ENCODE measurements at places on chromosomes 7 and 10.

GRCh38 chr7:27997188-27997707 is 183.3 kb downstream of the JAZF1 start:
- no peak for DNase-seq

GRCh38 chr7:128963327-128963757 is 25.6 kb downstream of the IRF5 start:
- DNase-seq, result no peak

DNA sequence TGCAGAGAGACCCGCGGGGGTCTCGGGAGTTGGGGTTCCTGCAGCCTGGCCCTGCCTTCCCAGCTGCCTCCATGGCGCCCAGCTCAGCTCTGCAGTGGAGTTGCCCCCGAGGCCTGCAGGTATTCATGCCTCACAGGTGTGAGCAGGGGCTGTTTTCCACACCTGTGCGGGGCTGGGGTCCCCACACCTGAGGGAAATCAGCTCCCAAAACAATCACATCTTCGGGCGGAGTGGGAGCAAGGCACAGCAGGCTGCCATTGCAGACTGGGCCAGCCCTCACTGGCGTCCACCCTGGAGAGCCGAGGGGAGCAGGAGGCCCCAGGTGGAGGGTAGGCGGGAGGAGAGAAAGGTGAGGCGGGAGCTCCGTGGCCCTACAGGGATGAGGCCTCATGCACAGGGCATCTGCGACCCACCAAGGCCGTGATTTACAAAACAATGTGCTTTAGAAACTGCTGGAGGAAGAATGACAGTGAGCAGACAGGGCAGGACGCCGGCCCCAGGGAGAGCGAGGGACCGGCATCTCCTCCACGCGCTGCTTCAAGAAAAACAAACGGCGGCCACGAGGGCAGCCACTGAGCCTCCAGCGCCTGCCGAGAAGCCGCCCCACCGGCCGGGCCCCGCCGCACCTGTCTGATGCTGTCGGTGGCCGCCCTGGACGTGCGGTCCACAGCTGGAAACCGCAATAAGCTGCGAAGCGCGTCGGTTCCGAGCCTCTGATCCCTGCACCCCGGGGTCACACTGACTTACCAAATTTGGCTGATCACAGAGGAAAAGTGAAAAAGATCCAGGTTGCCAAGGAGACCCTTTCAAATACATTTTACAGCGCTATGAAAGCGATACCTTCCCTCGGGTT is 53.0 kb upstream of the PDGFA start:
- no peak for DNase-seq

- no peak for DNase-seq
These were observed 202.8 kb upstream of the DKK1 start for GRCh38 chr10:52111101-52111891.

DNA sequence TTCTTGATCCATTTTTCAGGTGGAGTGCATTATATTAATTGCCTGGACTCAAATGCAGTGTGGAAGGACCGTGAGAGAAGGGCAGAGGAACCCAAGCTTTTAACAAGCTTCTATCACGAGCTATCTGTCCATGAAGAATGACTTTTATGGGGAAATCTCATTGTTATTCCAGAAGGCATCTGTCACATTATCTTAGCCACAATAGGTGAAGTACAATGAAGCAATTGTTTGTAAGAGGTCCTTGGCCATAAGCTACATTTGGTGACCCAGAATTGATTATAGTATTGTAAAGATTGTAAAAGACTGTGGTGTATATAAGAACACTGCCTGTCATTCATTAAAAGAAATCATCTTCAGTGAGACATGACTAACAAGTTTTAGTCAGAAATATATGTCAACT is 58.6 kb upstream of the RELN start:
- DNase-seq, result no peak

- DNase-seq, result peak; percentile 20
These were observed 504.1 kb downstream of the SDK1 start for GRCh38 chr7:3805151-3805550.

GRCh38 chr10:104328896-104329710 is 9.2 kb downstream of the ITPRIP start:
- DNase-seq, result no peak

GRCh38 chr7:97401398-97401797 is 283.9 kb downstream of the SDHAF3 start:
- DNase-seq, result no peak

DNA sequence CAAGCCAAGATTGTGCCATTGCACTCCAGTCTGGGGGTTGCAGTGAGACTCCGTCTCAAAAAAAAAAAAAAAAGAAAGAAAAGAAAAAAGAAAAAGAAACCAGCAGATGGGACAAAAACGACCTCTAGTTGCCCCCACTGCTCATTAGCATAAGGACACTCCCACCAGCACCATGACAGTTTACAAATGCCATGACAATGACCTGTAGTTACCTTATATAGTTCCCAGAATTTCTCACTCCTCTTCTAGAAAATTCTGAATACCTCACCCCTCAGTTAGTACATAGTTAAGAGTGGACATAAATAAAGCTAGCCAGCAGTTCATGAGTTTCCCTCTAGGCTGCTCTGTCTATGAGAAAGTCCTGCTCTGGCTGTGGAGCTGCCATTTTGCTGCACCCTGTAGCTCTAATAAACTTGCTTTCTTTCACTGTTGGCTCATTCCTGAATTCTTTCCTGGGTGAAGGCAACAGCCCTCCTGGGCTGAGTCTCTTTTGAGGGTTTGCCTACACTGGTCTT is 276.8 kb upstream of the AKR1E2 start:
- DNase-seq, result no peak

DNA sequence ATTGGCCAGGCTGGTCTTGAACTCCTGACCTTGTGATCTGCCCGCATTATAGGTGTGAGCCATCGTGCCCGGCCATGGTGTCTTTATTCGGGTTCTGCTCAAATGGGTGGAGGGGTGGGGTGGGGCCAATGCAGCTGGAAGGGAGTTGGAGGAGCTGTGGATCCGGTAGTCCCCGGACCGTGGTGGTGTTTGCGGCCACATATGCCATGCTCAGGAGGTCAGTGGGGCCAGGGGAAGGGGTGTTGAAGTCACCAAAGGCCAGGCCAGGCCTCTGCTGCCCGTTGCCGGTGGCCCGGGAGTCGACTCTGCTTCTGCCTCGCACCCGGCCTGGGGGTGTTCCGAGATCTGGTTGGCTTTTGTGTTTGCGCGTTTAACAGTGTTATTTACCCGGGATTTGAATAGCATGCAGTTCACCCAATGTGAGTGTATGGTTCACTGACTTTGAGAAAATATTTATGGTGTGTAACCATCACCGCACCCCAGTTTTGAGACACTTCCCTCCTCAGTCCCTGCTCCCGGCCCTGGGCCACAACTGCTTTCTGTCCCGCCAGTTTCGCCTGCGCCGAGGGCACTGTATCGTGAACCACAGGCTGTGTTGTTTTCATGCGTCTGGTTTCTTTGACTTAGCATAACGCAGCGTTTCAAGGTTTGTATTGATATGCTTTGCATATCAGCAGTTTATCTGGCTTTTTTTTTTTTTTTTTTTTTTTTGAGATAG is 10.7 kb downstream of the INPP5A start:
- DNase-seq, result no peak

DNA sequence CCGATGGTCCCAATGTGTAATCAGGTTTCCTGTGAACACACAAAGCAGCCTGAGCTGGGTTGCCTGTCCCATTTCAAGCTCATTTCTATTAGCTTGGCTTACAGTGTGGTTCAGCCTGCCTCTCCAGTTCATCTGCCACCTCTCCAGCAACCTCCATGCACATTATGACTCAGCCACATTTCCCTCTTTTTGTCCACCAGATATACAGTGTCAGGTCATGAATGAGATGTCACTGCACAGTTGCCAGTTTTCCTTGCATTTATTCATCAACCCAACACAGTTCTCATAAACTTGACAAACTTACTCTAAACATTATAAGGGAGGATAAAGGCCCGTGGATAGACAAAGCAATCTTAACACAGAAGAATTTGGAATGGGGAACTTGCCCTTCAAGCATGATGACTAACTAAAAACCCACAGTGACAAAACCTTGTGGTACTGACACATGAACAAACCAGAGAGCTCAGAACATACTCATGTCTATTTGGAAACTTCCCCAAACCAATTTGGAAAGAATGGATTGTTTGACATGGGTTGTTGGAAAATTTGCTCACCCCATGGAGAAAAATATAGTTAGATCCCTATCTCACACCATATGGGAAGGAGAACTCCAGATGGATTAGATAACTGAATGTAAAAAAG is 2.5 kb upstream of the CFAP58 start:
- no peak for DNase-seq

DNA sequence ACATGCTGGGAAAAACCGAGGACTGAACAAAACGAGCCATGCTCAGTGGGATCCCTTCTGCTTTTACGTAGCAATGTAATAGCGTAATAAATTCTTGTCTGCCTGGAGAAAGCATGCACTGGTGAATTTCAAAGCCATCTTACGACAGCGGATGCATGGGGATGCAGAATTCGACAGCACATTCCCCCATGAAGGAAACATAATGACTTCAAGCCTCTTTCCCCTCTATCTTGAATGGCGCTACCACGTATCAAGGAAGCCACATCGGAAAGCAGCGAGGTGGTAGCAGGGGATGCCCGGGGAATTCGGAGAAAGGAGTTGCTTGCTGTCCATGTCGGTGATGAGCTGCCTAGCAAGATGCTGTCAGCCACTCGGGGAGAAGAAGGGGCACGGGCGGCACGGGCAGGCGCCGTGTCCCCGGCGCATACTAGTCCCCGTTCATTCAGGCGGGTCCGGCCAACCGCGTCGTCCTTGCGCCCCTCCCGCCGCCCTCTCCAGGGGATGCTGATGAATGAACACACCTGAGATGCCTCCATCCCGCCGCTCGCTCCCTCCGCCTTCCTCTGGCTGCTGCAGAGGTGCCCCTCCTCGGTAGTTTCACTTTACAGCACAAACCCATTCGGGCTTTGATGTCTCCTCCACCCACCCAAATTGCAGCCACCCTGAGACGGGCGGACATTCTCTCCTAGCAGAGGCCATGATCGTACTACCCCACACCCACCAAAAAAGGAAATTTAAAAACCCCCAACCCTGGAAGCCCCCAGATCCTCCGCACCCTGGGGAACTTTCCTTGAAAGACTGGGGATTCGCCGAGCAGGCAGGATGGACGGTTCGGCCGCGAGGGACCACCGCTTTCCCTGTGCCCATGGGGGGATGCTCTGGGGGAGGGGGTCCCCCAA is 644 bp downstream of the SORBS1 start:
- DNase-seq, result no peak

- no peak for DNase-seq
These were observed 389.6 kb downstream of the GFRA1 start for GRCh38 chr10:115883372-115883771.

- DNase-seq, result no peak
These were observed 125.2 kb downstream of the TACC2 start for GRCh38 chr10:122113945-122114747.

DNA sequence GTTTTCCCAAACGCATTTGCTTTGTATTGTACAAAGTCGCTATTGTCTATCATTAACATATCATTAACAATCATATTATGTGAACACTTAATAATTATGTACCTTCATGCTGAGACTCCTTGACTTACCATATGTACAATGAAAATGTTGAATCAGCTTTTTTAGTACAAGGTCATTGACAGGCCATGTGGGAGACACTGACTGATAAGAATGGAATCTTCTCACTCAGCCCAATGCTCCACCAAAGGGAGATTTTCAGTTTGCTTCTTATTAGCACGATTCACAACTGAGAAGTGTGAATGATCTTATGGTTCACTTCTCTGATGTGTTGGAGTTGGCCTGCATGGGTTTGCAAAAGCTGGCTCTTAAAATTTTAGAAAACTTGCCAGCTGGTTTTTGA is 253.5 kb upstream of the TEX47 start:
- DNase-seq, result no peak

DNA sequence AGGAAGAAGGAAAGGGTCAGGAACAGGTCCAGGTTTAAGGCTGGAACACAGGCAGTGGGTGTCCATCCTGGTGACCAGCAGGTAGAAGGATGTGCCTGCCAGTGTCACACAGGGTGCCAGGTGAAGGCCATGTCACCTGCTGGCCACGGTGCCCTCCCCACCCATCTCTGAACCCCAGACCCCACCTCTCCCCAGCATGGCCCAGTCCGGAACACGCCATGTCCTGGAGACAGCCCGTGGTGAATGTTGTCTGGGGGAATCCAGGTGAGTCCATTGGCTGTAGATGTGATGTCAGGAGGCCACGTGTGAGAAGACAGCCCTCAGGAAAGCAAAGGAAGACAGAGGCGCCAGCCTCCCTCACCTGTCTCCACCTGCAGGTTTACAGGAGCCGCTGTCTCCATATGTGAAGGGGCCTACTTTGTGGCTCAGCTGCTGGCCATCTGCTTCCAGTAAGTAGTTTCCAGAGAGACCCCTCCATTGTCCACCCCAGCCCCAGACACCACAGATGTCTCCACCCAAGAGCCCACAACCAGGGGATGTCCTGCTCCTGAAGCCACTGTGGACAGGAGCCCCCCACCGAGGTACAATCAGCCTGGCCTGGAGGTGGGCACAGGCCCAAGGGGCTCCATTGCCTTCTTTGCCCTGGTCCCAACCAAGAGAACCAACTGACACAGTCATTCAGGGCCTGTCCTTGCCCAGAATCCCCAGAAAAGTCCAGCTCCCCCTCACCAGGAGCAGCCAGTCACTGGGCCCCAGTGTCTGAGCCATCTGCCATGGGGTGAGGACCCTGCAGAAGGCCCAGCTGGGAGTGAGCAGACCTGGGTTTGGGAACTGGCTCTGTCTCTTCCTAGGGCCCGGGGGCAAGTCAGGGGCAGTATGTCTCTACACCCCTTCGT is 20.7 kb downstream of the TMEM72 start:
- DNase-seq, result no peak

- DNase-seq, result peak; percentile 16
These were observed 32.7 kb downstream of the ABCB5 start for GRCh38 chr7:20647908-20648776.

DNA sequence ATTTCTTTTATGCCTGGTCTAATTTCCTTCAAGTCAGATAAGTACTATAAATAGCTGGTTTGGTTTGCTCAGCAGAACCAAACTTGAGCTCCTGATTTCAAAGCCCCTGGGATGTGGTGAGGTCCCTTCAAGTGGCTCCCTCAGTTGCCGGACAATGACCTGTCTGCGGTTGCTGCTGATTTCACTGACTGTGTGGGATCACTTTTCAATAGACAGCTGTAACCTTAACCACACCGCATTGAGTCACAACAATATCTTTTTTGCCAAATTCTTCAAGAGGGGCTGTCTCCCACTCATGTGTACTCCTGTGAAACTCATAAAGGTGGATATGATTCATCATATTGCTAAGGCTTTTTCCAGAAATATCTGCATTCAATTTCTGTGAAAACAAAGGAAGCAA is 23.1 kb upstream of the ITGA8 start:
- no peak for DNase-seq

DNA sequence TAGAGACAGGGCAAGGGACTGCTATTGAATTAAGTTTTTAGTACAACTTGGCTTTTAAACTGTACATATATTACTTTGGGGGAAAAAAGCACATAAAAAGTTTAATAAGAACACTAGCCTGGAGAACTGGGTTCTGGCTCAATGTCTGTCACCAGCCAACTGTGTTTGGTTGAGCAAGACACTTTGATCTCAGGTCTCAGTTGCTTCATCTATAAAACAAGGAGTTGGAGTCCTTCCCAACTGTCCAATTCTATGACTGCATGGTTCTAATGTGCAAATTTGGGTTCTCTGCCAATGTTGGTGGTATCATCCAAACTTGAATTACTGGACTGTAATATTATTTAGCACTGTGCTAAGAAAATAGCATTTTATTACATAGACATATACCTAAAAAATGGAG is 50.3 kb downstream of the ATXN7L1 start:
- no peak for DNase-seq
